RKO (cell line): ENCODE measurements at places on chromosomes 2 and 18.

- DNase-seq, result no peak
These were observed 1100.4 kb upstream of the SLC39A10 start for GRCh38 chr2:194556629-194557028.

DNA sequence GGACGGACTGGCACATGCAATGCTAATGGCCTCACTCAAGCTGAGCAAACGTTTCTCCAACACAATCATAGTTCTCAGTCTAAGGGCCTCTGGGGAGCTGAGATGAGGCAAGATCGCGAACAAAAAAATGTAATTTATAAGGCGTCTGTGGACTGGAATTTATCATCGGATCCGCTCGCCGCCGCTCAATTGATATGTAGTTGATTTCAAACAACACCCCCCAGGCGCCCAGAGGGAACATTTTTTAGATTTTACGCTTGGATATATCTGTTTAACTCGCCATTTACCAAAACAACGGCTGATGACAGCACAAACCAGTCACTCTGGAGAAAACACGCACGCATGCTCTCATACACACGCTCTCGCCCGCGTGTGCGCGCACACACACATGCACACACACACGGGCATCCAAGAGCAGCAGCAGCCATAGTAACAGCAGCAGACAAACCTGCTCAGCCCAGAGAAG, 335.8 kb downstream of the SMAD2 start:
- no peak for DNase-seq

- DNase-seq, result no peak
These were observed 79.7 kb downstream of the GBX2 start for GRCh38 chr2:236088368-236089057.

GRCh38 chr2:223054193-223054781, 2.3 kb downstream of the KCNE4 start:
- no peak for DNase-seq

GRCh38 chr2:160157861-160158829, 41.9 kb downstream of the ITGB6 start:
- no peak for DNase-seq

GRCh38 chr2:120445449-120446143, 99.7 kb downstream of the INHBB start:
- DNase-seq, result peak; percentile 42

DNA sequence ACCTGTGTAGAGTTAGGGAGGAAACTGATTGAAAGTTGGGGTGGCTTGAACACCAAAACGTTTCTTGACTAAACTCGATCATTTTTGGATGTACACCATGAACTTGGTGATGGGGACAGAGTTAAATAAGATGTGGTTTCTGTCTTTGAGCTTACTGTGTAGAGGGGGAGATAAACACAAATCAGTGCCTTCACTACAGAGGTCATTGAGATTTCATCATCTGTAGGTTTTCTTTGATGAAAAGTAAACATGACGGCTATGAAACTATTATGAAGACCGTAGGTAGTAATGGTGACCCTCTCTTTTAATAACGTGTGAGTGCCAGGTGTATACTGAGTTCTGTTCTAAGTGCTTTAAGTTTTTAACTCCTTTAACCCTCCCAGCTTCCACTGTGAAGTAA, 6.5 kb downstream of the LCLAT1 start:
- DNase-seq, result no peak

DNA sequence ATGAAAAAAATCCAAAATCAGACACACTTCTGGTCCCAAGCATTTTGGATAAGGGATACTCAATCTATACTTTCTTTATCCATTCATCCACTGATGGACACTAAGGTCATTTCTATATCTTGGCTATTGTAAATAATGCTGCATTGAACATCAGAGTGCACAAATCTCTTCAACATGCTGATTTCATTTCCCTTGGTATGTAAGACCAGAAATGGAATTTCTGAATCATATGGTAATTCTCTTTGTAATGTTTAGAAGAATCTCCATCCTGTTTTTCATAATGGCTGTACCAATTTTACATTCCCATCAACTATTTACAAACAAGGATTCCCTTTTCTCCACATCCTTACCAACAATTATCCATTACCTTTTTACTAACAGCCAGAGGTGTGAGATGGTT, 33.7 kb upstream of the MCM6 start:
- DNase-seq, result peak; percentile 10

- DNase-seq, result no peak
These were observed 156.7 kb downstream of the RNF144A start for GRCh38 chr2:7073901-7074300.

- DNase-seq, result no peak
These were observed 25.8 kb downstream of the CREG2 start for GRCh38 chr2:101361522-101361921.

DNA sequence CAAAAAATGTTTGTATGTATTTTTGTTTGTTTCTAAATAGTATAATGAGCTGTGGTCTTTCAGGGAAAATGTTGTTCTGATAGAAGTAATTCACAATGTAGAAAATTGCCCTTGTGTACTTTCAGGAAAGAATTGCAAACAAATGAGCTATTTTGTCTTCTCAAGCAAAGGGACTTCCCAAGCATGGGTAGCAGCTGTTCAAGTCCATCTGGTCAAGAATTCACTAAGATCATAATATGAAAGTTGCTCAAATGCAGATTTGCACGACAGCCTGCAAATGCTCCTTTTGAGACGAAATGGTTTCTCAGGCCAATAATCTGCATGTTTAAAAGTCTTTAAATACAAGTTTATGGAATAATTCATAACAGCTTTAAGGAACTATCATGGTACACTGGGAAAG, 51.9 kb upstream of the HNMT start:
- DNase-seq, result no peak

GRCh38 chr18:35797948-35798347, 174.5 kb upstream of the RMP24 start:
- DNase-seq, result no peak

- DNase-seq, result no peak
These were observed 89.6 kb downstream of the MAP4K4 start for GRCh38 chr2:101787097-101787496.

DNA sequence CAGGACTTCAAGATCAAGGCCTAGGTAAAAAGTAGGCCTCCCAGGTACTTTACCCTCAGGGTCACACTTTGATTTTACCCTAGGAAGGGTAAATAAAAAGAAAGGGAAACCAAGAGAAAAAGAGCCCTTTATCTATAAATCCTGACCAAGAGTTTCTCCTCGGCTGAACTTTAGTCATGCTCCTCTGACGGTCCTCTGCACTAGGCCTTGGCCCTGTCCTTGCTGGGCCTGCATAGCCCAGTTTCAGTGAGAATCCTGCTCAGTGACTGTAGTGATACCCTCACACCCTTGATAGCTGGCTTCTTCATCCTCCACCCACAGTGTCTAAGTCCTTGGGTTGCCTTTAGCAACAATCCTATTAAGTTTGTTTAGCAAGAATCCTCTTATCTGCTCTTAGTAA, 20.5 kb upstream of the ITSN2 start:
- DNase-seq, result no peak

DNA sequence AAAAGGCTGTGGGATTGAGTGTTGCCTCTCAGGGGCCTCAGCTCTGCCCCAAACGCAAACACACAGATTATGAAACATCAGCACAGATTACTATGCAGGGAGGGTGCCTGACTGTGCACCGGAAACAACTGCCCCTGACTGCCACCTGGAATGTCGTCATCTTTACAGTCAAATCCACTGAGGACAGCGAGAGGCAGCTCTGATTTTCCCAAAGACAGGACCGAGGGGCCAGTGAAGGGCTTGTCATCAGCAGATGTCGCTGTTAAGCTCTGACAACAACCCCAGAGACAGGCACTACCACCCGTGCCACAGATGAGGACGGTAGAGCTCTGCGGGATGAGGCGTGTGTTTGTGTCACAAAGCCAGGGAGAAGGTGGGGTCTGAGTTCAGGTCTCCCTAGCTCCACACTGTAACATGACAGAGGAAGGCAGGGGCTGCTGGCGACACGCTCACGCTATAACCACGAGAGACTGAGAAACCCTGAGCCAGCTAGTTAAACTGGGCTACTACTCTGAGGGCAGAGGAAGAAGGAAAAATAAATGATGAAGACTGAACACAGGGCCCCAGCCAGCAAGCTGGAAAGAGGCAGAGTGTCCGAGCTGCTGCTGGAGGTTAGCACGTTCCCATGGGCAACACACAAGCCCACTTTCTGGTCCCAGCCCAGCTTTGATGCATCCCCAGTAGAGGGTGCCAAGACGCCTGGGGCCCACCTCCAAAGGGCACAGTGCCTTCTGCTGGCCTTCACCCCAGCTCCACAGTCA, 47.0 kb downstream of the PARD6G start:
- peak; percentile 16 for DNase-seq

GRCh38 chr2:173734797-173735196, 230.4 kb downstream of the SP3 start:
- no peak for DNase-seq

- peak; percentile 11 for DNase-seq
These were observed 100.9 kb upstream of the TEX51 start for GRCh38 chr2:126797622-126798275.

DNA sequence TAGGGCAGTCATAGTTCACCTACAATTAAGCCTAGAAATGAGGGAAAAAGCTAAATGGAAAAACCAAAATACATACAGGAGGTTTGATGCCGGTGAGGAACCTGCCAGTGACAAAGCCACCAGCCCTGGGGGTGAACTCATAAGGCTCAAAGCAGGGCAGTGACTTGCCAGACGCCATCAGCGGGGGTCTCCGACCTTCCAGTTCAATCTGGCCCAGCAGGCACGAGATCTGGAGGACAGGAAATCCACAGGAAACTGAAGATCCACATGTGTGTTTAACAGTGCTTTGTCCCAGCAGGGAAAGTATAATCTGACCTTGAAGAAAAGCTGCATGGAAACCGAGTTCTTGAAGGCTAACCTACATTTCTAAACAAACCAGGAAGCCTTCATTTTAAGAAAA, 60.1 kb downstream of the POLR1A start:
- no peak for DNase-seq

- DNase-seq, result peak; percentile 19
These were observed 490.0 kb downstream of the TXNL1 start for GRCh38 chr18:56148373-56148772.
